Fibroblast of mammary gland (primary cell): ENCODE measurements at places on chromosomes 1 and 21.

DNA sequence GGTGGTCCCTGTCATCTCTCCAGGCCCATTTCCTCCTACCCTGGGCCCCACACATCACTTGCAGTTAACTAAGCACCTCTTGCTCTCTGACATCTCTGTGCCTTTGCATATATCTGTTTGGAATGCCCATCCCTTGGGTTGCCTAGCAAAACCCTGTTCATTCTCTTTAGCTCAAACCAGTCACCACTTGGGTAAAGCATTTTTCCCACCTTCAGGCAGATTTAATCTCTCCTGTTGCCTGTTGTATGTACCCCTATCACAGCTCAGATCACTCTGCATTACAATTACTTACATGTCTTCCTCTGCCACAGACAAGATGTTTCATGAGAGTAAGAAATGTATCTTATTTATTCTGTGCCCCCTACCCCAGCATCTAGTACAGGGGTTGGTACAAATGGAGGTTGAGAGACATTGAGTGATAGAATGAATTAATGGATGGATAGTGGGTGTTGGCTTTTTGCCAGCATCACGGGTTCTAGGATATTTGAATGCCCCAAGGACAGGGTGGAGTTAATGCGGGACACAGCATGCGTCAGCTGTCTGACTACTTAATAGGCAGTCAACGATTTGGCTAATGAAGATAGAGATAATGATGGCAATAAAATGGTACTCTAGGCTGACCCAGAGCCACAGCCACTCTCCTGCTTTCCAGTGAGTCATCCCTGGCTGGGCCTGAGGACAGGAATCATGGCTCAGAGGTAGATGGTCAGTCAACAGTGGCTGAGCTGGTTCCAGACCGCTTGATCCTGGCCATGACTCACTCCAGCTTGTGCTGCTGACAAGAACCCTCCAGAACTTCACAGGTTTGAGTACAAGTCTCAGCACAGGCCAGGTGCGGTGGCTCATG lies 6.5 kb downstream of the NR0B2 start:
- DNase-seq: peak; percentile 96

GRCh38 chr1:67734323-67734690 lies 49.3 kb downstream of the GADD45A start:
- no peak for DNase-seq

DNA sequence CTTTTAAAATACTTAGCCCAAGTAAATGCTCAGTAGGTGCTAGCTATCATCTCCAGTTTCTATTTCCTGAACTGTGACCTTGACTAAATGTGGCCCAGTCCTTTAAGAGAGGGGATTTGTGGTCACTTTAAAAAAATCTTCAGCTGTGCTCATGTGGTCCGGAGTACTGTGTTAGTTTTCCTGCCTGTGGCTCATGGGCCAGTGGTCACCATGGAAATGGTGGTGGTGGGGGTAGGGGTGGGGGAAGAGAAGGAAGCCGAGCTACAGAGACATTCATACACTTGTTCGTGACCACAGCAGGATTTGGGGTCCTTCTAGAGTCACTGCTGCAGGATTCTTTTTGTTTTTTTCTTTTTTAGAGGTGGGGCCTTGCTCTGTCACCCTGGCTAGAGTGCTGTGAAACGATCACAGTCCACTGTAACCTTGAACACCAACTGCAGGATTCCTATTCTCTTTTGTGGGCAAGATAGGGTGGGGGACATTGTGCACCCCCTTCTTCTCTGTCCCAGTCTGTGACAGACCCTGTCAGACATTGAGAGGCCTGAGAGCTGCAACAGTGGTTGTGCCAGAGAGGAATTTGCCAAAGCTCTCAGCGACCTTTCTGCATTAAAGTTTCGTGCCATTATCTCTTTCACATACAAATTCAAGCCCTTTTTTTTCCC lies 25.8 kb downstream of the KIF26B start:
- DNase-seq: no peak

- DNase-seq: peak; percentile 58
These were observed 102.2 kb upstream of the JUN start for GRCh38 chr1:58885998-58886397.

DNA sequence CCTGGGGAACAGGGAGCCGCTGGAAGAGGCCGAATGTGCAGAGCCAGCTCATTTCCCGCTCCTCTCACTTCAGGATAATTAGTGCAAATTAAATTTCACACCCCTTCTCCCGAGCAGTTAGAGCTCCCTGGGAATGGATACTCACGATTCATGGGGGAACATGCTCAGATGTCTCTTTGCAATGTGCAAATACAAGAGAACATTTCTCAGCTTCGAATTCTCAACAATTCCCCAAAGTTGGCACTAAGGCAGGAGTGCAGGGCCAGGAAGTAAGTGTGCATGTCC lies 54.9 kb downstream of the CAMK2N1 start:
- no peak for DNase-seq

DNA sequence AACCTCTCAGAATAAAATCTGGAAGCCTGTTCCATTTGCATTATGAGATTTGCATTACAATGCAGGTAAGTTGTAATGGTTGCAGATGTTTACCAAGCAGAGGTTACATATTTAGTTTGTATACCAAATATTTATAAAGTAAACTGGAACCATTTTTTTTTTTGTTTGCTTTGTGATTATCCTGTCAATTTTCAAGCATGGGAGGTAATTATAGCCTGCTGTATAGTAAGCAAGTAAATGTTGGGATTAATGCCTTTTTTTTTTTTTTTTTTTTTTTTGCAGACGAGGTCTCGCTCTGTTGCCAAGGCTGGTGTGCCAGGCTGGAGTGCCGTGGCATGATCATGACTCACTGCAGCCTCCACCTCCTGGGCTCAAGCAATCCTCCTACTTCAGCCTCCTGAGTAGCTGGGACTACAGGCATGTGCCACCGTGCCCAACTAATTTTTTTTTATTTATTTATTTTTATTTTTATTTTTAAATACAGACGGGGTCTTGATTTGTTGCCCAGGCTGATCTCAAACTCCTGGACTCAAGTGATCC lies 21.0 kb downstream of the NFYC start:
- no peak for DNase-seq

DNA sequence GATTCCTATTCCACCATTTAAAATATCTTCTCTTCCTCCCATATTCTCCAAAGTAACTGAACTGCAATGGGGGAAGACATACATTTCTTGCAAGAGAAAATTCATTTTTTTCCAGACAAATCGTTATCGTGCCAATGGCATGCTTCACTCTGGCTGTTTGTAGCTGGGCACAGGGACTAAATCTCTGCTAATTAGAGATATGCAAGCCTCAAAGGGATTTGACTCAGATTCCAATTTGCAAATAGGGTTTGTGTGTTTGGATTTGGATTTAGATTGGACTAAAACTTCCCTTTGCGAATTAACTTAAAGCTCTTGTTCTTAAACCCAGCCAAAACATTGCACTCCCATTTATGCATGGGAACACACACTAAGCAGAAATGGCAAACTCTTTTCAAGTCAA lies 276.2 kb upstream of the DUSP10 start:
- DNase-seq: no peak
